Cerebellar nuclear complex (tissue), 1 donor: ENCODE measurements at places on chromosomes 6 and 20.

- DNase-seq = no peak
Measured at GRCh38 chr6:75550544-75551167, 51.0 kb upstream of the SENP6 start.

GRCh38 chr6:2247664-2248063 is 2.3 kb upstream of the GMDS start:
- DNase-seq = no peak

- DNase-seq = no peak
Measured at GRCh38 chr20:7371518-7372163, 568.6 kb downstream of the HAO1 start.

DNA sequence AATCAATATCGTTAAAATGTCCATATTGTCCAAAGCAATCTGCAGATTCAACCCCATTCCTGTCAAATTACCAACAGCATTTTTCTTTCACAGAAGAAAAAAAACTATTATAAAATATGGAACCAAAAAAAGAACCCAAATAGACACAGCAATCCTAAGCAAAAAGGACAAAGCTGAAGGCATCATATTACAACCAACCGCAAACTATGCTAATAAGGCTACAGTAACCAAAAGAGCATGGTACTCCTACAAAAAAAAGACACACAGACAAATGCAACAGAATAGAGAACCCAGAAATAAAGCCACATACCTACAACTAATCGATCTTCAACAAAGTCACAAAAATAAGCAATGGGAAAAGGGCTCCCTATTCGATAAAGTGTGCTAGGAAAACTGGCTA is 49.2 kb downstream of the RNGTT start:
- no peak for DNase-seq

GRCh38 chr6:156963712-156964700 is 186.8 kb downstream of the ARID1B start:
- no peak for DNase-seq

DNA sequence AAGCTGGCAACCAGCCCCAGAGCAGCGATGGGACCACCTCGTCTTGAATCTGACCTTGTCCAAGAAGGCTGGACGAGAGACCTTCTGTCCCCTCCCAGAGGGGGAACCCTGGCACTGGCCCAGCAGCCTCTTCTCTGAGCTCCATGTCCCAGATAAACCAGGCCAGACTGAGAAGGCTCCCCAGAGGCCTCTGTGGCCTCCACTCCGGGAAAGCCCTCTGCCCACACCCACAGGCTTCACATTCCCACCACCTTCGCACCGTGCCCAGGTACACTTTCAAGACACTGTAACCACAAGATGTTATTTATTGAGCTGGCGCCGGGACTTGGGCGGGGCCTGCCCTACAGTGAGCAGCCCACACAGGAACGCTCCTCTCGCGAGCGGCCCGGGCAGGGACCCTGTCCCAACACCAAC is 33.2 kb downstream of the ADA start:
- DNase-seq = no peak

DNA sequence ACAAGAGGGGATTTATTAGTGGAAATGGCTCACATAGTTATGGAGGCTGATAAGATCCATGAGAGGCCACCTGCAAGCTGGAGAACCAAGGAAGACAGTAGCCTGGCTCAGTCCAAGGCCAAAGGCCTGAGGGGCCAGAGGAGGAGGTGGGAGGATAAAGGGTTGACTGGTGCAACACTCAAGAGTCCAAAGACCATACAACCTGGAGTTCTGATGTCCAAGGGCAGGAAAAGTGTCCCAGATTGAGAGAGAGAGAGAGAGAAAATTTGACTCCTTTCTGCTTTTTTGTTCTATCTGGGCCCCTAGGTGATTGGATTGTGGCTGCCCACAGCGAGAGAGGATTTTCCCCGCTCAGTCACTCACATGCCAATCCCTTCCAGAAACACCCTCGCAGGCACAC is 8.0 kb downstream of the HLA-F start:
- DNase-seq = no peak

DNA sequence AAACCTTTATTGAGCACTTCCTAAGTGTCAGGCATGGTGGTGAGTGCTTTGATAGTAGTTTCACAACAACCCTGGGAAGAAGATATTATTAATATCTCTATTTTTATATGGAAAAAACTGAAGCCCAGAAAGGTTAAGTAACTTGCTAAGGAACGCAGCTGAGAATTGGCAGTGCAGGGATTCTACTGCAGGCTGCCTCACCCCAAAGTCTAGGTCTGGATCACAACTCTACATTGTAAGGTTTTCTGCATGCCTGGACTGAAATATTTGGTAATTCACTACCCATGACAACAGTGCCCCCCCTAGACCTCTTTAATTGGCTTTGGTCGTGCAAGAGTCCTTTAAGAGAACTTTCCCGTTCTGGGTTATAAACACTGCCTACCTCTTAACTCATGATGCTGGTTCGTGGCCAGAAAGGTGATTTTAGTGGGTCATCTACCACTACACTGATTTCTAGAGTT is 67.1 kb upstream of the KCNQ5 start:
- DNase-seq = no peak

- no peak for DNase-seq
Measured at GRCh38 chr6:131015630-131016263, 47.3 kb downstream of the EPB41L2 start.

DNA sequence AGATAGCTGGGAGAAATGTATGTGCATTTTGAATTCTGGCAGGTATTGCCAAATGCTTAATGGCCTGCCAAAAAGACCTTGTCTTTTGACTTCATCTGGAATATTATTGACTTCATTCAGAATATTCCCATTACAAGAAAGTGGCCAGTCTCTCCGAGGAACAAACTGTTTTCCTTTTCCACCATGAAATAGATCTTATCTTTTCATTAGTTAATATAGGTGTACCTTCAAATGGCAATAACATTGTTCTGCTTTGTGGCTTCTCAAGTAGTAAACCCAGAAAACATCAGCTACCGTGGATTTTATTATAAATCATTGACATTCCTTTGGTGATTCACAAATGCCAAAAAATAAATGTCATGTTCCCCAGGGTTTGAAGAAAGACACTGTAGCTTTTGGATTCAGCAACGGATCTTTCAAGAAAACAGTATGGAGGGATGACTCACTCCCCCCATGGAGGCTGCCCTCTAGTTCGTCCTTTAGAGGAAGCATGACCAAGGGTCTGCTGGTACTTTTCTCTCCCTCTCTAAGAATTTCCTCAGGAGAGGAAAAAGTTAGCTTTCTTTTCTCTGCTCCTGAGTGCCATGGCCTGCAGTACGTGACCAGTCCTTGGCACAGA is 1.1 kb upstream of the RNF182 start:
- peak; percentile 20 for DNase-seq

GRCh38 chr20:24995741-24996448 is 3.3 kb upstream of the APMAP start:
- DNase-seq = no peak

- no peak for DNase-seq
Measured at GRCh38 chr20:7449269-7449668, 491.0 kb downstream of the HAO1 start.
